ENCODE measurements at places on chromosomes 7 and 10.

GRCh38 chr7:66642186-66642585 lies 13.5 kb downstream of the KCTD7 start:
- DNase-seq: no peak

- DNase-seq: peak; percentile 69
These were observed 28.6 kb downstream of the OGDH start for GRCh38 chr7:44634839-44635591.

DNA sequence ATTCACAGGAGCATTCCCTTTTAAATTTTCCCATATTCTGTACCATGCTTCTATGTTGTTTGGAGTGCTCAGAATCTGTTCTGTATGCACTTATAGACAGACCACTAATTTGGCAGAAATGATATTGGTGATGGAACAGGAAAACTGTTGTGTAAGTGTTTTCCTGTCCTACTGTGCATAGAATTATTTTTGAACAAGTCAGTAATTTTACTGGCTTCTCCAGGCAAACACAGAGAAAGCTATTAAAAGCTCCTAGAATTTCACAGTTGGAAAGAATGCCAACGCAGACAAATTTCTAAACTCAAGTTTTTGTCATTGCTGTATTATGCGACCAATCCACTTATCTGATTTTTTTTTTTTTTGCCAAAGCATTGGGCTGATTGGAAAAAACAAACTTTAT lies 55.7 kb downstream of the ANKMY2 start:
- no peak for DNase-seq

DNA sequence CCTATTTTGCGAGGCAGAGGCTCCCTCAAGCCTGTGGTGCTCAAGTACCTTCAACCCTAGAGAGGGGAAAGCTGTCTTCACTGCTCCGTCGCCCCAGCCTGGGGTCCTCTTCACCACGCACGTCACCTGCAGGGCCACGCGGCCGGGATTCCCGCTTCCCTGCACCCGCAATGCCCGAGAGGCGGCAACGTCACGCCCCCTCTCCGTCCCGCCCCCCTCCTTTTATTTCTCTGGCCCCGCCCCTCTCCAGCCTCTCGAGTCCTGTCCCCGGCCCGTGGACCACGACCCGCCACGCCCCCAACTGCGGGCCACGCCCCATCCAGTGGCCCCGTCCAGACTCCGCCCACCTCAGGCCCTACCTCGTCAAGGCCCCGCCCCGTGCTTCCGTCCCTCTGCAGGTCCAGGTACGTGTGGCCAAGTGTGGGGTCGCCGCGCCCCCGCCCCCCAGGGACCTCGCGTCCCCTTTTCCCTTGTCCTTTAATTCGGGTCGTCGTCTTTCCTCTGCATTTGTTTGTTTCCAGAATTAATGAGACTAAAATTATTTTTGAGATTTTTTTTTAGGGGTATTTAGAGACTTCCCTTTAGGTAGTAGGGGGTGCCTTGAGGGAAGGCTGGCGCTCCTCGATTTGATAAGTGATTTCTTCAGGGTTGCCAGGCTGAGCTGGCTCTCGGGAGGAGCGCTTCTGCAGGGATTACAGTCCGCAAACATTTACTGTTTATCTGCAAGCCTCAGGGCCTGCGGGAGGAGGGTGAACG lies 69.8 kb upstream of the BAIAP2L1 start:
- DNase-seq: peak; percentile 34

- DNase-seq: no peak
These were observed 33.5 kb downstream of the CARD11 start for GRCh38 chr7:3010161-3010560.

DNA sequence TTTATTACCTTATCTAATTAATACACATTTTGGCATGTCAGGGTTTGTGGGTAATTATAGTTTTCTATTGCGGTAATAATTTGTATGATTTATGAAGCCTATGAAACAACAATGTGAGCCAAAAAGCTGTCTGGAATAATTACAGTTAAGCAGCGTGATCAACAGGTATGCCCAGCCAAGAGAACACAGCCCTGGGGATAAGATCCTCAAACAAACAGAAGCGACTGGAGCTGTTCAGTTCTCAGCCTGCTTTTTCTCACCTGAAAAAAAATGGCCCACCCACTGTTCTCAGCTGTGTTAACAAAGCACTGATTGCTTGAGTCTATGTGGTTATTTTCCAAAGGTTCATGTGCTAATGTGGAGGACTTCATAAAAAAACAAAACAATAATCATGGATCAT lies 855.8 kb downstream of the GATA3 start:
- no peak for DNase-seq

DNA sequence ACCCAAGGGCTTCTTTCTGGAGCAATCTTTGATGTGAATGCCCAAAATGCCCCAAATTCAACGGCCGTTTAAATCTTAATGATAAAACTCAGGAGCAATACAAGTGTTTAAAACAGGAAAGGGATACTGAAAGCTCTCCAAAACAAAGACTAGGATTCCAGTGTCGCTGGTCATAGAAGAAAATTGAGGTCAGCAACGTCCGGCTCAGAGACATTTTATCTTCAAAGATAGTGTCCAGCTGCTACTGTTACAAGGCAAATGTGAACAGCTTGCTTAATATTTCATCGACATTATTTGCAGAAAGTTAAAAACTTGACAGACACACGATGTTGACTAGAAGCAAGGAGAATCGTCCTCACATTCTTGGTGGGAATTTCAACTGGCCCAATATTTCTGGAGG lies 15.4 kb upstream of the CTBP2 start:
- DNase-seq: no peak

DNA sequence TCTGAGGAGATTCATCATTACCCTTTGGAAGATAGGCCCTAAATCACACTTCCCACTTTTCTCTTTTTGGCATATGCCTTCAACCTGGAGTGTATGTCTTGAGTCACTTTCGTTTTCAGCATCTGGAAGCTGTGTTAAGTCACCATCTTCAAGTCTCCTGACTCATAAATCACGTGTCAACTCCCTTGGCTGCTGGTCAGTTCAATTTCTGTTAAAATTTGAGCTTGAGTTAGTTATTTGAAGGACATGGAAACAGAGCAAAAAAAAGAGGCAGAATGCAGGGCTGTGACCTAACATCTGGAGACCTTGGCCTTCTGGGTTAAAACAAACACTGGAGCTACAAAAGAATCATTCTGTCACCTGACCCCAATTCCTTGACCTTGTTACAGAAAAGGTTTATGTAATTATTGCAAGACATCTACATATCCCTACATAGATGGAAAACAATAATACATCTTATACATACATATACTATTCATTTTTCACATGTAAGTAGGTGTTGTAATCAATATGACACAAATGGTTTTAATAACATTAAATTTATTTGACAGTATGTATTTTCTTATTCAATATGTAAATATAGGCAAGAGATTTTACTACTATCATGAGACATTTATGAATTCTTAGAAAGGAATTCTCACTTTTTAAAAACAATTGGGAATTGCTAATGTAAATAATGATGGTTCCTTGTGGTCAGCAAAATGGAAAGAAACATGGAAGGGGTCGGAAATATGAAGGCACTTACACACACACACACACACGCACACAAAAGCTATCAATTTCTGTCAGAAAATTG lies 169.7 kb upstream of the PHYHIPL start:
- DNase-seq: no peak

DNA sequence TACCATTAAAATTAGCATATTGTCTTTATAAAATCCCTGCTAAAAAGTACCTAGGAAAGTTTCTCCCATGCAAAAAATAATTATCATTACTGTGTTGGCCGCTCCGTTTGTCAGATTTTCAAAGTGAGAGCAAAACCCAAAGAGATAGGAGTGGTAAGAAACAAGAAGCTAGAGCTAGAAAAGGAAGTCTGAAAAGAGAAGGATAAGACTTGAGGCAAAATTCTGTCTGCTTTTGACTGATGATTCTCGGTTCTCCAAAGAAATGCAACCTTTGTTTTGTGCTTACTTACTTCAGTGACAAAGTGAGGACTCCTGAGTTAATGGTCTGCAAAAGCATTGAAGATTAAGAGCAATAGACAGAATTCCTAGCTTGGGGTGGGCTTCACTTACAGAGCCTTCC lies 33.3 kb upstream of the CAPZA2 start:
- no peak for DNase-seq

DNA sequence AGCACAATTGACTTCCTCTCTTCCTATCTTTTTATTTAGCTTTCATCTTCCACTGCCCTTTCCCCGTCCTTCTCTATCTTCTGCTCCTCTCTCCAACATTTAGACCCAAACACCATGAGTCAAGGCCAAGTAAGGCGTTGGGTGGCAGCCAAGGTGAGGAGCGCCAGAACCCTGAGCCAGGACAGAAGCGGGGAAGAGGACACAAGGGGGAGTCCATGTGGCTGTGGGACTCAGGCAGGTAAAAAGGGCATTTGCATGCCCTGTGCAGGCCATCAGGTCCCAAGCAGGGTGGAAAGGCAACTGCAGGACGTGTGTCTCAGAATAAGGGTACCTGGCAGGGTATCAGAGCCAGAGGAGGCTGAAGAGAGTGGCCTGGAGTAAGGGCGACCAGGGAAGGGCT lies 192.4 kb upstream of the PFKP start:
- DNase-seq: no peak

- no peak for DNase-seq
These were observed 10.0 kb upstream of the PCGF5 start for GRCh38 chr10:91210435-91210834.

DNA sequence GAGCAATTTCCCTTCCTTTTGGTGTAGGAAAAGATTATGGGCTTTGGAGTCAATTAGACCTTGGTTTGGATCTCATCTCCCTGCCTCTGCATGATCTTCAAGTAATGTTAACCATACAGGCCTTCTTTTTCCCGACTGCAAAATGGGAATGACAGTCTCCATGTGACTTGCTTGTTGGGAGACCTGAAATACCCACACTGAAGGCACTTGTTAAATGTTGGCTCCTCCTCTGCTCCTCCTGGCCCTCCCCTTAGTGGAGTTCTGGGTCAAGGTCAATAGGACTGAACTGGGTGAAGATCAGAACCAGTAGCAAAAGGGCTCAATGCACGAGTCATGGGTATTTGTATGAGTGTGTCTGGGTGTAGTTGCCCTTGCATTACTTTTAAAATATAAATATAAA lies 179.4 kb upstream of the PRR15 start:
- no peak for DNase-seq

- peak; percentile 80 for DNase-seq
These were observed 1.3 kb upstream of the ZCCHC24 start for GRCh38 chr10:79446758-79447084.

DNA sequence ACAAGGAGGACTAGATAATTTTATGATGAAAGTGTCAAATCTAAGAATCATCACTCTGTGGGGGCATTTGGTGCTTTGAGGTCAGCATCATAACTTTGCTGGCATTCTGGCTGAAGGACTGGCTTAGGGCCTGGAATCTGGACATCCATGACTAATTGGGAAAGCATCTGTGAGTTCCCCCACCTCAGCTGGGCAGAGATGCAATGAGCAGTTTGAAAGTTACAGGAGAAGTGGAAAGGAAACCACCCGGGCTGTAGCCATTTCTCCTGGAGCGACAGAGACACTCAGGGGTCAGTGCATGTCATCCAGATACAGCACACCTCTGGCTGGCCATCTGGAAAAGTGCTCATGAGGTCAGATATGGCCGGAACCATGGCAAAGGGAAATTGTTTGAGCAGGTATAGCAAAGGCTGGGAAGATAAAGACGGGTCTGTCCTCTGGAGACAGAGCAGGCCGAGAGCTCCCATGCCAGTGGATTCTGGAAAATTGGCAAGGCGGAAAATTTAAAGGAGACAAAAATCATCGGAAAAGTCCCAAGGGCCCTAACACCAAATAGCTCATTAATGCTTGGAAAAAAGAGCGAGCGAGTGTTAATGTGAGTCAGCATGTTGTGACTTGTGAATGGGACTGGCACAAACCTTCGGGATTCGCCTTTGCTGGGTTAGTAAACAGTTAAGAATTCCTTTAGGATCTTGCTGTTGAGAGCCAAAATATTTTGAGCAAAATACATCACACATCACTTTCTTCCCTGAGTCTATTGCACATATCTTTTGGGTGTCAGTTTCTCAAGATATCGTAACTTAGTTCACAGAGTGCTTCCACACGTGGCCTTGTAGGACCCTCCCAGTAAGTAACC lies 188.4 kb upstream of the AGK start:
- no peak for DNase-seq

- DNase-seq: no peak
These were observed 122.3 kb downstream of the WDR37 start for GRCh38 chr10:1178506-1178905.

DNA sequence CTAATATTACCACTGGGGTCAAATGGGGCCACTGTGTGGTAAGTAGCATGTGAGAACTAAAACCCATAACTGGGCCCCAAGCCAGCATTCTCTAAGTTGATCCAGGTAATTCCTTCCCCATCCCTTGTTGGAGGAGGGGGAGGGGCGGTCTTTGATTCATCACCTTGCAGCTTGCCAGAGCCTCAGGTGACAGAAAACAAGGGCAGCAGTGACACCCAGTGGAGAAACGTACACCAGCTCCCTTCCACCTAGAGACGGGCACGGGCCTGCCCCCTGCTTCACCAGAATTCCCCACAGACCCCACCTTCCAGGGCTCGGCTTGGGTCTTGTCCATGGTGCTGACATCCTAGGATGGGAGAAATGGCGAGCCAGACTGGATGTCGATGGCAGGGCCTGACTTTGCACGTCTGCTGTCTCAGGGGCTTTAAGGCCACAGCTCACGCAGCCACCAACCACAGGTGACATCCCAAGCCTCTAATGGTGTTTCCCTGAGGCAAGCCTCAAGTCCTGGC lies 102.0 kb downstream of the STRA8 start:
- DNase-seq: no peak

- DNase-seq: no peak
These were observed 102.3 kb upstream of the NUPR2 start for GRCh38 chr7:56218510-56218909.

DNA sequence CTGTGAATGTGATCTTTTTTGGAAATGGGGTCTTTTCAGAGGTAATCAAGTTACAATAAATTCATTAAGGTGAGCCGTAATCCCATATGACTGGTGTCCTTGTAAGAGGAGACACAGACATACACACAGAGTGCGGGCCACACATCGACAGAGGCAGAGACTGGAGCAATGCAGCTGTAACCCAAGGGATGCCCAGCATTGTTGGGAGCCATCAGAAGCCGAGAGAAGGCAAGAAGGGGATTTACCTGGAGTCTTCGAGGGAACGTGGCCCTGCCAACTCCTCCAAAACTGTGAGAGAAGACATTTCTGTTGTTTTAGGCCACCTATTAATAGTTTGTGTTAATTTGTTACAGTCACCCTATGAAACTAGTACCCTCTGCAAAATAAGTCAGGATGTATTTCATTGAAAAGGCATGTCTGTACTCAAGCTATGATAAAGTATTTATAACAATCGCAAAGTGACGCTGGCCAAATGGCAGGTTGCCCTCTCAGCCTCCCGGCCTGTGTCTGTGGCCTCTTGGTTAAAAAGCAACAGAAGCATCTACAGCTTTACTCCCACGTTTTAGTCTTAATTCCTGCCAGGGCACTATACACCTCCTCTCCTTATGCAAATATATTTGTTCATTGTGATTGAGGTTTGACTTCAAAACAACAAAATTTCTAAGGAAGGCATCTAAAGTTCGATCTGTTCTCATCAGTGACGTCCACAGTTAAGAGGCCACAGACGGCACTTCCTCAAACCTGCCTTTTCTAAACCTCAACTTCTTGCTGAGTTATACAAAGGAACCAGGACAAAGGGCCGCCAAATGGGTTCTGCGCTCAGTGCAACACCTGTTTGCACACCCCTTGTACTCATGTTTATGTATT lies 46.8 kb downstream of the HIPK2 start:
- DNase-seq: peak; percentile 76

GRCh38 chr7:5406957-5407945 lies 16.4 kb downstream of the TNRC18 start:
- no peak for DNase-seq

GRCh38 chr10:33630761-33631160 lies 296.3 kb upstream of the NRP1 start:
- no peak for DNase-seq
